HCT116 (cell line): ENCODE measurements at places on chromosomes 4 and X. TPM values are rescaled to one million over a fixed set of nuclear protein-coding genes. Genes with fewer than 3 reads are reported as not detected.

Gene PCDH10
- total RNA-seq = not detected

Gene ANKRD37
- total RNA-seq = 29.9 TPM

Gene COQ2
- 20.6 TPM for total RNA-seq

Gene SSX1
- total RNA-seq = not detected

Gene CSAG3
- total RNA-seq = 44.1 TPM

Gene RXFP1
- not detected for total RNA-seq

Gene PDGFC
- total RNA-seq = 9.8 TPM

Gene PASD1
- total RNA-seq = not detected

Gene C4orf36
- 1.8 TPM for total RNA-seq

Gene PWWP3B
- 3.4 TPM for total RNA-seq

DNA sequence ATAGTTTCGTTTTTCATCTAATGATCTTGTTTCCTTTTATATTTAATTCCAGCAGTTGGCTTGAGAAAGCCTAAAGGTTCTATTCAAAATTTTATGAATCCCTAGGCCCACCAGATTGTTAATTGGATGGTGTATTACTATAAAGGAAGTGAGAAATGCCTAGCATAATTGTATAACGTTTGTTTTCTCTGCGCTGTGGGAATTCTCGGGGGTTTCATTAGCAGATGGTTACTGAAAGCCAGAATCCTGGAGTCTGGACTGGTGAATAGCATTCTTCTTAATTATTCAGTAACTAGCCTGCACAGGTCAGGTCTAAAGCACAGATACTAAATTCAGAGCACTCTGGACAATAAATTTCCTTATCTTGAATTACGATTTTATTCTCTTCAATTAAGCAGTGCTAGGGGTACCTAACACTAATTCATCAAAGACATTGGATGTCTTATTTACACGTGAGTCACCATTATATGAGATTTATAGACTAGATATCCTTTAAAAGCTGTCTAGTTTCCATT lies 459.4 kb downstream of the DTHD1 start:
- DNase-seq = no peak

DNA sequence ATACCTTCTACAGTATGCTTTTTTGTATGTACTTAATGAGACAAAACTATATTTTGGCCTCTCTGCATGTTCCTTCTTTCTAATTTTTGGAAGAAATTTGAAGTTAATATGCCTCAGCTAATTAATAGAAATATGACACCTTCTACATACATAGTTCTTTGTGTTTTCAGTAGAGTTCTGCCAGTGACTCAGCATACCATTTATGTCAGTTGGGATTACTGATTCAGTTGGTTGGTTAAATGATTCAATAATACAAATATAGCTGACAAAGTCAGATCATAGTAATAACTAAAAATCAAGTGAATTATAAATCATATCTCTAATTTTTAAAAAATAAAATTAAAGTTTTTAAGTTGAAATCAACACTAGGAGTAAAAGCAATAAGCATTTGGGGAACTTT lies 16.8 kb downstream of the BTC start:
- DNase-seq = no peak

GRCh38 chr4:112287258-112287989 lies 1.7 kb upstream of the TIFA start:
- no peak for DNase-seq

DNA sequence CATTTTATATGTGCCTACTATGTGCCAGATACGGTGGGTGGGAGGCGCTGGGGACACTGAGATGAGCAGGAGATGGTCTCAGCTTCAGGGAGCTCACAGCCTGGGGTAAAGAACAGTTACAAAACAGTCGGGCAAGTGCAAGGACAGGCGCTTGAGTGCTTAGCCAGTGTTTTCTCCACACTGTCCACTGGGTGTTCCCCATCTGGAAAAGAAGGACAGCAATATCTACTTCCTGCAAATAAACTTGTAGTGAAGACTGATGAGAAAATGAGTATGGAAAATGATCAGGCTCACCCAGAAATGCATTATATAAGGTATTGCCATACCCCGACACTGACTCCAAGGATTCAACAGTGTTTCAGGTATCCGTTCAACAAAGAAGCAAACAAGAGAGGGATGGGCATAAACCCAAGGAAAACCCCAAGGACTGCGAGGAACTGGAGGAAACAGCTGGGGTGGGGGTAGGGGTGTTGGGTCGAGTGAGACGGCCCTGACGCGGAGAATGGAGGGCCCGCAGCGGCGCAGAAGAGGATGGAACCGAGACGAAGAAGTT lies 835 bp downstream of the TMEM185A start:
- DNase-seq = no peak

DNA sequence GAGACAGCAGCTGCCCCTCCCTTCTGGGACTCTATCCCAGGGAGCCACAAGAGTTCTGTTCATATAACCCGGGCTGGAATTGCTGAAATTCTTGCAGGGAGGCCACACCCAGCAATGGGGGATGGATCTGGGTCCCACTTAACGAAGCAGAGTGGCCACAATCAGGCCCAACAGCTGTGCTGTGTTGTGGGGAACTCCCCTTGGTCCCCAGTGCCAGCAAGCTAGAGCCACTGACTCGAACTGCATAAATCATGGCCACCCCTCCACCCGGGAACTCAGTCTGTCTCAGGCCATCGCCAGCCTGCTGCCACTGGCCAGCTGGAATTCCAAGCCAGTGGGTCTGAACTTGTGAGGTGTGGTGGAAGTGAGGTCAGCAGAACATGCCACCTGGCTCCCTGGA lies 111.1 kb downstream of the KLF8 start:
- DNase-seq = no peak

DNA sequence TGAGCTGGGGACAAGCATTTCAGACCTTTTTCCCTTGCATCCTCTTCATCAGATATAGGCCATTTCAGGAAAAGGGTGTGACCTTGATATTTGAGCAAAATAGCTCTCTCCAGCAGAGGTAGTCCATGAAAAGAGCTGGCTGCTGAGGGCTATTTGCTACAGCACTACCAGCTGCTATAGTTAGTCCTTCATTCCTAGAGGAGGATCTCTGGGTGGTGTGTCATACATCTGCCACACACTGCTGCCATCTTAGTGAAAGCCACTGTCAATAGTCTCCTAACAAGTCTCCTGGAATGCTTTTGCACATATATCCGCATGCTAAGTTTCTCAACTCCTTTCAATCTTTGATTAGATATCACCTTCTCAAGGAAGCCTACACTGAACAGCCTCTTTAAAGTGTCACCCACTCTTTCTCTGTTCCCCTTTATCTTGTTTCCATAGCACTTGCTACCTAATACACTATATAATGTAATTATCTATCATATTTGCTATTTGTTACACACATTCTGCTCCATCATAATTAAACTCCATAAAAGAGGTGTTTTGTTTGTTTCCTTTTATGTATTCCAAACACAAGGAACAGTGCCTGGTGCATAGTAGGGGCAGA lies 131.9 kb downstream of the TBC1D19 start:
- DNase-seq = no peak

- no peak for DNase-seq
Observed at GRCh38 chrX:57083143-57083542, 38.2 kb downstream of the SPIN2B start.

GRCh38 chr4:123068081-123068480 lies 145.7 kb upstream of the NUDT6 start:
- no peak for DNase-seq

DNA sequence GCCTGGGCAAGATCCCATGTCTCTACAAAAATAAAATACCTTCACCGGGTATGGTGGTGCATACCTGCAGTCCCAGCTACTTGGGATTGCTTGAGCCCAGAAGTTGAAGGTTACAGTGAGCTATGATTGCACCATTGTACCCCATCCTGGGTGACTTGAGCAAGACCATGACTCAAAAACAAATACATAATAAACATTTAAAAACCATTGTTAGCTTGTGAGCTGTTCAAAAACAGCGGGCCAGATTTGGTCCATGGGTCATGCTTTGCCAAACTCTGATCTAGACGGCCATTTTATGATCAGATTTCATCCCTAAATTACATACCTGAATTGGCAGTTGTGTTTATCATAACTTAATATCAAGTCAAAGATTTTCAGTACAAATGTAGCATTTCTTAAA lies 76.0 kb upstream of the GPM6B start:
- DNase-seq = no peak

DNA sequence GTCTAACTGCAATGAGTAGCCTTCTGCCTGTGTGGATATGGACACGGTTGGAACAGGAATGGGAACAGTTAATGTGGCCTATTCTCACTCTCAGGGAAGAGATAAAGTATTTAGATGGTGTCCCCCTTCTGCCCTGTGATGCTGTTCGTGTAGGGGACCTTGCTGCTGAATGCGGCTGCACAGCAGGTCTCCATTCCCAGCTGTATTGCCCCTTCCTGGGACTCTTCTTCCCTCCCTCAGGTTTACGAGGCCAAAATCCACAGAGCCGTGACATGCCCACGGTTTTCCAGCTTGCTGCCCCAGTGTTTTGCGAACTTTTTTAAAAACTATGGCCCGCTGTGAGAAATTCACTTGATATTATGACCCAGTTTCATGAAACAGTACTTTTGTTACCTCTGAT lies 50.3 kb downstream of the SNX25 start:
- DNase-seq = no peak
